ENCODE measurements at places on chromosomes 3 and 15.

DNA sequence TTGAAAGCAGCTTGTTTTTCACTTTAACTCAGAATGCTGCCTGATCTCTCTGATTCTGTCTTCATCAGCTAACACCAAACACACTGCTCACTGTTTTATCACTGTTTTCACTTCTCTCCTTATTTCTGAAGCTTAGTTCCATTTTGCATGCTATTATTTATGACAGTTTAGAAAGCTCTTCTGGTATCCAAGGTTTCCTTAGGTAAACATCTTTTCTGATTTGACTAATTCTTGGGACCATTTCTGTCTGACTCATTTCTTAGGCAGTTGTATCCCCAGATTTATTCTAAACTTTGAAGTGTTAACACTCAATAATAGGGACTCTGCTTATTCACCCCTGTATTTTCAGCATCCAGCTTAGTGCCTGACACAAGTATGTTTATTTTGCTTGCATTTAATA is 167.7 kb downstream of the BCHE start:
- DNase-seq: no peak

DNA sequence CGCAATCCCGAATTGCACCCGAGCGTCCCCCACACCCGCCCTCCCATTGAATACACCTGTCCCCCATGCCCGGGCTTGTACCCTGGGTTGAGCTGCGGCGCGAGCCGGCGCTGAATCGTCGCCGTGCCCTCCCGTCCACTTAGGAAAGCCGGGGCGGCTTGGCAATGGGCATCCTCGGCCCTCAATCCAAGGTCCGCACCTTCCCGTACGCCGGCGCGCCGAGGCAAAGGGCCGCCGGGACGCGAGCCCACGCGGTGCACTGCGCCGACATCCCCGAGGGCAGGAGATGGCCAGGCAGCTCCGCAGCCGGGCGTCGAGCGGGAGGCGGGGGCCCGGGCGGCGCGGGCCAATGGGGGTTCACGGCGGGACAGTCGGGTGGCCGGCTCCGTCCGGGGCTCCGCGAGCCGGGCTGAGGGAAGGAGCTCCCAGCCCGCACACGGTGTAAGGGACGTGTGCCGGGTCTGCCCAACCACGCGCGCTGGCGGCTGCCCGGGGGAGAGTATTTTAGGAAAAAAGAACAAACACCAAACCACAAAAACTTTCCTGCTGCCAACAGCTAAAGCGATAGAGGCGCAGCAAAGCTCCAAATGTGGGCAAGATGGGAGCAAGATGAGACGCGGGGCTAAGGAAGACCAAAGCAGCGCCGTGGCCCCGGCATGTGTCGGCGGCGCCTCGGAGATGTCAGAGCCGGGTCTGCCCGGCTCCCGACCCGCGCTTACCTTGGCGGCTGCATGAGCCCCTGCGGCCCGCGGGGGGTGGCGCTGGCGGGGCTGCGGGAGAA is 621 bp downstream of the RGMA start:
- DNase-seq: no peak

GRCh38 chr3:176714034-176714433 is 483.2 kb downstream of the TBL1XR1 start:
- DNase-seq: no peak

- DNase-seq: no peak
These were observed 90.6 kb downstream of the SOX14 start for GRCh38 chr3:137854533-137855261.

- no peak for DNase-seq
These were observed 54.5 kb upstream of the ABHD10 start for GRCh38 chr3:111924283-111924682.

- DNase-seq: no peak
These were observed 103.3 kb downstream of the SNRK start for GRCh38 chr3:43389388-43390254.

DNA sequence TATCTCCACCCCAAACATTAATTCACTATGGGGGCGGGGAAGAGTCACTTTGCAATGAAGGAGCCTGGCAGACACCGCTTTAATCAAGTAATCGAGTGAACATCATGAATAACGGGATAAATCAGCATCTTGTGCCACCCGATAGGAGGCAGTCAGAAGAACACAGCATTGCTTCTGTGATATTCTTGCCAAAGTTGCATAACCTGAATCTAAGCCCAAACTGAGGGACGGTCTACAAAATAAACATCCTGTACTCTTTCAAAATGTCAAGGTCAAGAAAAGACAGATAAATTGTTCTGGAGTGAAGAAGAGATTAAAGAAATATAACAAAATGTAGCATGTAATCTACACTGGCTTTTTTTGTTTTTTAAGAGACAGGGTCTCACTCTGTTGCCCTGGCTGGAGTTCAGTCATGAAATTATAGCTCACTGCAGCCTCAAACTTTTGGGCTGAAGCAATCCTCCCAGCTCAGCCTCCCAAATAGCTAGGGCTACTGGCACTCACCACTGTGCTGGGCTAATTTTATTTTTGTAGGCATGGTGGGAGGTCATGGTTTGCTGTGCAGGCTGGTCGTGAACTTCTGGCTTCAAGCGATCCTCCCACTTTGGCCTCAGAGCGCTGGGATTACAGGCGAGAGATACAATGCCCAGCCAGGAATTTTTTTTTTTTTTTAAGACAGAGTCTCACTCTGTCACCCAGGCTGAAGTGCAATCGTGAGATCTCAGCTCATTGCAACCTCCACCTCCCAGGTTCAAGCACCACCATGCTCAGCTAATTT is 20.1 kb upstream of the VWA5B2 start:
- no peak for DNase-seq

DNA sequence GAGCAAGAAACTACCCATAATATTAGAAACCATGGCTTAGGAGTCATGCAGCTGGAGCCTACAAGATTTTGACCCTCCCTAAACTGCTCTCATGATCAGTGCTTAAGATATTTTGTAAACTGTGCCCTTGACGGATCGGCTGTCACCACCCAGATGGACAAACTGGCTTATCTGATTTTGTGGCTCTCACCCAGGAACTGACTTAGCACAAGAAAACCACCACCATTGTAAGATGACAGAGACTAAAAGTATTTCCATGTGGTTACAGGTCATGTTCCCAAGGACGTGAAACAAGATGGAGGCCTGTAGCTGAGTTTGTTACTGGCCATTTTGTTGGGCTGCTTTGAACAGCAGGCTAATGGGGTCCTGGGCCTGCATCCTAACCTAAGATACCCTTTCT is 940.9 kb downstream of the OTOL1 start:
- DNase-seq: no peak

GRCh38 chr15:29172742-29173725 is 96.6 kb downstream of the NSMCE3 start:
- DNase-seq: no peak

- DNase-seq: no peak
These were observed 35.1 kb downstream of the PDCD6IP start for GRCh38 chr3:33833408-33834095.

- peak; percentile 24 for DNase-seq
These were observed 98.6 kb downstream of the TPRG1 start for GRCh38 chr3:189270248-189270832.

- DNase-seq: no peak
These were observed 96.5 kb upstream of the RAD18 start for GRCh38 chr3:9059489-9060400.

DNA sequence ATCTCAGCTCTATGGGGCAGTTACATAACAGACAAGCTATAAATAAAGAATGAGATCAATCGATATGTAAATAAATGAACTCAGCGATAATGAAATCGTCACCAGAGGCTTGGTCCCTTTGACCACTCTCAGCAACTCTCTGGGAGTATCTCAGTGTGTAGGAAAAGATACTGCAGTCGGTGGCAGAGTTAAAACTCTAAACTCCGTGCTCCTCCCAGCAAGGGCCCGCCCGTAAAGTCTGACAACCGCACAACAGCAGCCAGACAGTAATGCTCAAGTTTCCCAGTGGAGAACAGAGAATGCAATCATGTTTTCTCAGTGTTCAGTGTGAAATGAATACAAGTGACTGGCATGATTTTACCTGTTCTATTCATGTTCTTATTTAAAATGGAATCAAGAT is 28.3 kb upstream of the IGF1R start:
- DNase-seq: no peak

- no peak for DNase-seq
These were observed 2.3 kb downstream of the B3GNT5 start for GRCh38 chr3:183255348-183255730.

- DNase-seq: no peak
These were observed 56.9 kb upstream of the SATB1 start for GRCh38 chr3:18481946-18482548.

DNA sequence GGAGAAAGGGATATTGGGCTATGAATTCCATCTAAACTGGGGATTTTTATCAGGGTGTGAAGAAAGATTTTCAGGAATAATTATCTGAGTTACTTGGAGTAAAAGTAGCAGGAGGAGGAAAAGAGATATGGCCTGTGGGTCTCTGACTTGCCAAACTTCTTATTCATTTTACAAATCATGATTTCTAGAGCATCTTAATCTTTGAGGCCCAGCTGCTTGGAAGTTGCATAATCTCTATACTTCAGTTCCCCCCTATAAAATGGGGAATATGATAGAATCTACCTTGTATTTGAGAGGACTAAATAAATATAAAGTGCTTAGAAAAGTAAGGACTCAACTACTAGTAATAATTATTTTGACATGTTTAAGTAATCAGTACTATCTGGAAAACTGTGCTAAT is 11.0 kb upstream of the GABPB1 start:
- DNase-seq: no peak

GRCh38 chr3:178325330-178325729 is 210.9 kb upstream of the KCNMB2 start:
- DNase-seq: no peak

DNA sequence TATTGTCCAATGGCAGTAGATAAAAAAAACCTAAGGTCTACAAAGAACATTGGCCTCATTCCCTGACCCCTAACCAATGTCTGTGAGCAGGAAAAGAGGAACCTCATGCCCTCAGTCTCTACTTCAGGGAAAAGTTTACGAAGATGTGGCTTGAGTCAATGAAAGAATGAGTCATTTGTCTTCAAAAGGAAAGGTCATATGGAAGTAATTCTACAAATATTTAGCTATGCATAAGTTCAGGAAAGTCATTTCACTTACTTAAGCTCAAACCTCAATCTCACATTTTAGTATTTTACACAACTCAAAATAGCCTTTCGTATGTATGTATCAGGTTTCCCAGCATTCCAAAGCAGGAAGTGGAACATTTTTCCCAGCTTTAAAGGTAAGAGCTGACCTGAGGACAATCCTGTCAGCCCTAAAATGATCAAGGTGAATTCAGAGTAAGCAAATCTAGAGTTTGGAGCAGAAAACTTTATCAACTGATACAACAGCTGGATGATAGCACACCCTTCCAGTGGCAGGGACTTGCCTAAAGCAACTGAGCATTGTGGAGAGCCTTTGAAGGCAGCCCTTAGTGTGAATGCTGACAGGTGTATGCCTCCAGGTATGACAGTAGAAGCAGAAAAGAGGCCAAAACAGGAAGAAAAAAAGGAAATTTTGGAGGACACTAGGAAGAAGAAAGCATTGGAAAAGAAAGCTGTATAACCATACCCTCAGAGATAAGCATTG is 53.9 kb upstream of the ACKR4 start:
- DNase-seq: no peak

- no peak for DNase-seq
These were observed 41.9 kb downstream of the ZNF621 start for GRCh38 chr3:40566694-40567093.

- DNase-seq: no peak
These were observed 219.8 kb downstream of the CTNNB1 start for GRCh38 chr3:41418961-41419691.

DNA sequence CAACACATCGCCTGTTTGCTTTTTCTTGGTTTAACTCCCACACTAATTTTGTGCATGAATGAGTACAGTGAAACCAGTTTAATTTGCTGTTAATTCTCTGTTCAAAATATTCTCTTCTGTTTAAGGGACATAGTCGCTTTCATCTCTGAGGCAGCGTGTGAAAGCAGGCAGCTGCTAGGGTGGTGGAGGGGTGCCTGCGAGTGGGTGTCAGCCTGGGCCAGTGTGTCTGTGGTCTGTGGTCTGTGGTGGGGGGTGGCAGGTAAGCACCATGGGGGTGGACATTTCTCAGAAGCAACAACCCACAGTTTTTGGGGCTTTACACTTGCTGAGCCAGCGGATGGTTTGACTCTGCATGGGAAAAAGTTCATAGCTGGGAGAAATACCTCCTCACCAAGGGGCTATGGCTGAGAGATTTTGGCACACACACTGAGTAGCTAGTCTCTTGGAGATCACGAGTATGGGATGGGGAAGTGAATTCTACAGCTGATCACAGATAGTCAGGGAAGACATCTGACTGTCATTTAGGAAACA is 109.2 kb downstream of the EPHB1 start:
- no peak for DNase-seq

GRCh38 chr3:50268703-50269451 is at the start of gene SEMA3B:
SEMA3B (plus strand) TSS chr3:50269147; CDS start chr3:50269241, 94 bp downstream.
- DNase-seq: peak; percentile 61

GRCh38 chr15:68217341-68217740 is 12.2 kb downstream of the CLN6 start:
- DNase-seq: no peak

DNA sequence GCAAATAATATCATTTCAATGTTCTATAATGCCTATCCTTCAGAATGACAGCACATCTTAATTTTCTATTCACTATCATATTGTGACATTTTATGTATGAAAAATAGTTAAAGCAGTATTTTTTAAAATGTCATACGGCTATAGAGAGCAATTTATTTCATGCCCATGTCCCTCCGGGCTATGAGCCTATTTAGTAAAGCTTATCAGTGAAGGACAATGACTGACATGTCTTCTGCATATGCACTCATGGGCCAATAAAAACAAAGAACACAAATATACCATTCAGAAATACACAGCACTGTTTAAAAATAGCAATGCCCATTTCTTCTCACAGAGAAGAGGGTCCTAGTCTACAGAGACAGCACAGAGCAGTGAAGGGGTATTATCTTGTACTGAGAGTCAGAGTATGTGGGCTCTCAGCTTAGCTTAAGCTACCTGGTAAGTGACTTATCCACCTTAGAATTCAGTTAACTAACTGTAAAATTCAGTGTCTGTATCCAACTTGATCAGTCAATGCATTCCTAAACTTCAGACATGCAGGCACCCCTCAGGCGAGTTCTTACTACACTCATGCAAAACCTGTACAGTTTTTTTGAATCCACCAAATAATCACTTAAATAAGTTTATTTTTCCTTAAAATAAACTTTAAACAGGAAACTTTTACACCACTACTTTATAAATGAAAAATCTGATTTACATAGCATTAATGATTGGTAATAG is 9.0 kb downstream of the GOLIM4 start:
- DNase-seq: no peak

- DNase-seq: no peak
These were observed 570.7 kb upstream of the AGTR1 start for GRCh38 chr3:148126956-148127355.

Data from amygdala (tissue), 56 donors.